Dermis microvascular lymphatic vessel endothelial cell (primary cell): ENCODE measurements at places on chromosomes 7 and 10. TPM values are rescaled to one million over a fixed set of nuclear protein-coding genes. Genes with fewer than 3 reads are reported as not detected.

Gene TSPAN14
- 49.9 and 96.0 TPM in 2 replicates for total RNA-seq

Gene STN1
- 20.5 and 20.9 TPM in 2 replicates for total RNA-seq

Gene LIMK1
- 13.9 and 18.7 TPM in 2 replicates for total RNA-seq

DNA sequence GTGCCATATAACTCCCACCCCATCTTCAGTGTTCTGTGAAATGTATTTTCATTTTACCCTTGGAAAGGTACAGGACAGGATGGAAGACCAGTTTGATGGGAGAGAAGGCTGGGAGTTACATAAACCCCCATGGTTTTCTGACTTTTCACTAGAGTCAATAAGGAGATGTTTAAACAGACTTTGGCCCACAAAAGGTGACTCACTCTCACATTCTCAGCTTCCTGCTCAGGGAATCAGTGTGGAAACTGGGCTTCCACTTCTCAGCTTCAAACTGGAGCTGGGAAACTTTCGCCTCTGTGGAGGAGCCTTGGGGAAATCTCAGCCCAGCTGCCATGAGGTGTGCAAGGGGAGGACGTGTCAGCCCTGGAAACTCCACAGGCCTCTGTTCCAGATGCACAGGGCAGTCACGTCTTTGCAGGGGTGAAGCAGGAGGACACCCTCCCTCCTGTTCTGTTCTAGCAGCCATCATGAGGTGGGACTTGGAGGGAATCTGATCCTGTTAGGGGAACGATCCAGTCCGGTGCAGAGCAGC, 560.5 kb upstream of the GALNT17 start:
- DNase-seq, result no peak

GRCh38 chr10:49280001-49280408, 19.0 kb upstream of the C10orf71 start:
- DNase-seq, result peak; percentile 43

GRCh38 chr10:77799352-77799751, 127.2 kb downstream of the DLG5 start:
- DNase-seq, result no peak

GRCh38 chr10:71084818-71085126, 127.6 kb upstream of the UNC5B start:
- DNase-seq, result no peak
